ENCODE measurements at places on chromosomes 3 and 15. TPM values are rescaled to one million over a fixed set of nuclear protein-coding genes. Genes with fewer than 3 reads are reported as not detected.

Gene CYP1A1
- 0.15 TPM for total RNA-seq

Gene SPESP1
- not detected for total RNA-seq

Gene STAC
- total RNA-seq: 18.8 TPM

Gene CRABP1
- total RNA-seq: 6.7 TPM

Gene CD200
- not detected for total RNA-seq

Gene CYP8B1
- total RNA-seq: 0.08 TPM

Gene THAP10
- total RNA-seq: 6.7 TPM

Measured in Panc1 (cell line).